ENCODE measurements at places on chromosomes 6 and 20. TPM values are rescaled to one million over a fixed set of nuclear protein-coding genes. Genes with fewer than 3 reads are reported as not detected.

DNA sequence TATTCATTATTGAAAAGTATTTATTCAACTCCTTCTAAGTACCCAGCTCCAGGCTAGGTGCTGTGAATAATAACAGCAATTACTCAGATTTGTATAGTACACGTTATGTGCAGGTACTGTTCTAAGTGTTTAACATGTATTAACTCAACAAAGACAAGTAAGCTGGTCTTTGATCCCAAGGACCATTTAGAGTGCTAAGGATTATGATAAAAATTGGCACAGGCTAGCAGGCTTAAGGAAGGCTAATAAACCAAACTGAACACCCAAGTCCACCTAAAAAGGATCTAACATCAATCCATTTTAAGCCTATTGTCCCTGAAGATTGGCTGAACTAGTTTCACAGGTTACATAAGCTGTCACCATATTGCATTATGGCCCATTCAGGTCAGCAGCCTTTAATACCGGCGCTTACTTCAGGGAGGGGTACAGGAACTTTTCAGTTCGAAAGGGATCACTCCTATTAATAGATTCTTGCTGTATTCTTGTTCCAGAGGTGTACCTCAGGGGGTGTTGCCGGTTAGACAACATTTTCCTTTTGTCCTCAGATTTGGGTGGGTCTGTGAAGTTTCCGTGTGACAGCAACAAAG lies 99.0 kb upstream of the GMDS start:
- no peak for DNase-seq

DNA sequence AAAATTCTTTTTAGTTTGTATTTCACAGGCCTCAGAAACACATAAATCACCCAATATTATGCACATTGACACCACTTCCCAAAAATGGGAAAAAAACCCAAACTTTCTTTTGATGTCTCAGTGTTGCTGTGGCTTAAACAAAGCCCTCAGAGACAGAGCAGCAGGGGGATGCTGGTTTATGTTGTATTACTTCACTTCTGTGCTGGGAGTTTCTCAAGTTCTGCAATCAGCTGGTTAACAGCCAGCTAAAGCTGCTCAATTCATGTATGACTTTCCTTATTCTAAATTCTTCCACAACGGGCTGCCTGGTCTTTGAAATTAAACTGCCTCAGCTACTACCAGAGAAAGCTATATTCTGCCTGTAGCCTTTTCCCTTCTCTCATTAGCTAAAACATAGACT lies 5.6 kb downstream of the FILIP1 start:
- DNase-seq = no peak

DNA sequence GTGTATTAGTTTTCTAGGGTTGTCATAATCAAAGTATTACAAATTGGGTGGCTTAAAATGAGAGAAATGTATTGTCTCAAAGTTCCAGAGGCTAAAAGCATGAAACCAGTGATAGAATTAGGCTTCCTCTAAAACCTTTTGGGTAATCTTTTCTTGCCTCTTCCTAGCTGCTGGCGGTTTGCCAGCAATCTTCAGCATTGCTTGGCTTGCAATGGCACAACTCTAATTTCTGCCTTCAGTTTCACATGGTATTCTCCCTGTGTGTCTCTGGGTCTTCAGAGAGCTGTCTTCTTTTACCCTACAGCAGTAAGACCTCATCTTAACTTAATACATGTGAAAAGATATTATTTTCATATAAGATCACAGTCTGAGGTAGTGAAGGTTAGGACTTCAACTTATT lies 479.1 kb upstream of the GJE1 start:
- no peak for DNase-seq

GRCh38 chr6:31125586-31126363 lies 5.5 kb upstream of the CDSN start:
- no peak for DNase-seq

DNA sequence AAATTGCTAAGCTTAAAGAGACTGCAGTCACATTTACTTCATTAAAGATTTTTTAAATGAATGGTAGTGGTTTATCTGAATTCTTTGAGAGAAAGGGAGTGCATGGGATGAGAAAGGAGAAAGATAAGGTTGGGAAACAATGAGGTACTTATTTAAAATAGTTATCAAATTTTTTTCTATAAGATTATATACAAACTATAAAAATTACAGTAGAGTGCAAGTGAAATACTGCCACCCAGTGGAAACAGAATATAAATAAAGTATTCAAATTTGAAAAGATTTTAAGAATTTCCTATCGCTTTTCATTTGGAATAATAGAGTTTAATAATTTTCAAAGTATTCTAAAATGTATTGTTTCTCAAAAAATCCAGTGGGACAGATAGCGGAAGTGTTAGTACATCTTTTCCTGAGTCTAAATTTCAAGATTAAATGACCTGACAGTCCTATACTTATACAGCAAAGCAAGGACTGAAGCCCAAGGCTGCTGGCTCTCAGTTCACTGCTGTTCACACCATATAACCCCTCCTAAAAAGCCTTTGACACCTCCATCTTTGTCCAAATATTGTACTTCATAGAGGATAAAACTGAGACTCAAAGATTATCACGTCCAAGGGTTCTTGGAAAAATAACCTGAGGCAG lies 31.1 kb downstream of the EPM2A start:
- no peak for DNase-seq

GRCh38 chr20:34980543-34981233 lies 25.0 kb downstream of the MYH7B start:
- DNase-seq = no peak

GRCh38 chr6:148628251-148628650 lies 118.6 kb upstream of the UST start:
- DNase-seq = no peak

Gene NANP
- 2.3 TPM for total RNA-seq

Gene SLC22A16
- not detected for total RNA-seq

Gene GNAS-AS1
- total RNA-seq = 1.5 TPM

Data from activated B cell treated with CpG ODN at 0.5 μM for 24 hours (primary cell).